NCI-H146 (cell line): ENCODE measurements at places on chromosomes 5 and 9.

- no peak for DNase-seq
These were observed 9.3 kb downstream of the NINJ1 start for GRCh38 chr9:93124793-93125192.

DNA sequence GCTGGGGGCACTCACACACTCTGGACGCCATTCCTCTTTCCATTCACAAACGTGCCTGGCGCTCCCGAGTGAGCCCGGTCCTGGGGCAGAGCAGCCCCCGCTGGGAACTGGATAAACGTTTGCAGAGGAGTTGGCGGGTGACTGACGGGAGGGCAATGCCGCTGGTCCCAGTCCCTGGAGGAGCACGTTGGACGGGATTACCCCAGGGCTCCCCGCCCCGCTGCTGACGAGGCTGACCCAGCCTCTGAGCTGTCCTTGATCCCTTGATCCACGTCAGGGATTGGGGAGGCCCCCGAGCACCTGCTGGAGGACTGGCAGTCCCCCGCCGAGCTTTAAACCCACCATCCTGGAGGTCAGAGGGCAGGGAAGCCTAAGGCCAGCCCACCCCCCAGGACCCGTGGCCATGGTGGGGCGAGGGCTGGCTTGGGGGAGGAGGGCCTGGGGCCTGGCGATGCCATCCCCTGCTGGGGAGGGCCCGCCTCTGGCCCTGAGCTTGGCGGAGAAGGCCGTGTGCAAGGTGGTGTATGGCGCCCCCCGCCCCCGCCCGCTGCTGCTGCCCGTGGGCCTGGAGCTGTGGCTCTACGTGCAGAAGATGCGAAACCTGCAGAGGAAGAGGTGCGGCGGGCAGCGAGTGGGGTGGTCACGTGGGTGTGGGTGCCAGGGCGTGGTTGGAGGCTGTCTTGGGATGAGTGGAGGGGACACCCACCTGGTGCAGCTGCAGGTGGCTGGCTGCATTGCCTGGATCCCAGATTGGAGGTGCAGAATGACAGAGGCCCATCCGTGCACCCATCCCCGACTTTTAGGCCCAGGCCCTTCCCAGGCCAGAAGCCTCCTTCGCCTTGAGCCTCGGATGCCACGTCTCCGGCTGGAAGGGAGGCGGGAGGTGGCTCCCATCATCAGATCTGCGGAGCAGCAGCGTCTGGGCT is 4.5 kb downstream of the GPSM1 start:
- no peak for DNase-seq

GRCh38 chr5:146710348-146710747 is 168.2 kb downstream of the PPP2R2B start:
- DNase-seq: no peak

- no peak for DNase-seq
These were observed 263.9 kb downstream of the SPOCK1 start for GRCh38 chr5:137234973-137235943.

DNA sequence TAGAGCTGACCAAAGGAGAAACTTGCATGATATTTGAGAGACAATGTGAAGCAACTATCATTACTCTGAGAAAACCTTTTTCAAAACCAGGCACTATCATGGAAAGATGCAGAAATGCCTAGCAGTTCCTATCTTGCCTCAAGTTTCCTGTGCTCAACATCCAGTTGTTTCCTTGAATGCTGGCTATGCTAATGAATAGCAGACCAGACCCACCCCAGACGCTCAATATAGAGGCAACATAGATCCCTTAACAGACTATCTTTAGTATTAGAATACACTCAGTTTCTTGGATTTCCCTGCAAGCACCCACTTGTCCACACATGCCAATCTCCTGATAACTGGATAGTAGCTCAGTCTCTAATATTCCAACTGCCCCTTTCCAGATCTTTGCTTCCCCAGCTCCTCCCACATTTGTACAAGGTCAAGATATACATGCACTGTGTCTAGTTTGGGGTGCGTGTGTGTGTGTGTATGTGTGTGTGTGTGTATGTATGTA is 93.3 kb upstream of the PCSK5 start:
- no peak for DNase-seq

- no peak for DNase-seq
These were observed 396.6 kb upstream of the ZNF608 start for GRCh38 chr5:125143011-125143410.

- DNase-seq: no peak
These were observed 72.7 kb upstream of the ATG10 start for GRCh38 chr5:81899123-81899522.

DNA sequence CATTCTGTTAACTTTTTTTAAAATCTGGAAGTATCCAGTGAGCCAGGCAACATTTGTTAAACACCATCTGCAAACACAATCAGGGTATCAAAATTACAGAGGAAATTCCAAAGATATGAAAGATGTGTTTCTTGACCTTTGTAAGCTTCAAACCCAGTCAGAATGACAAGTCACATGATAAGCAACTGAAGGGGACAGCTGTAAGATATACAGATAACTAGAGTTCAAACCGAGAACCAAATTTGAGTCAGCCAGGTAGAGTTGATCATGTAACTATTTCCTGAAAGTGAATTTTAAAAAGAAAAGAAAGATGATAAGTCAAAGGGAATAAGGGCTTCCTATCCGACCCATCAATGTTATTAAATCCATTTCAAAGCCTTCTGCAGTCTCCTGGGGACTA is 196.2 kb downstream of the DEPDC1B start:
- no peak for DNase-seq

GRCh38 chr5:97549496-97549895 is 366.4 kb upstream of the RIOK2 start:
- DNase-seq: no peak

DNA sequence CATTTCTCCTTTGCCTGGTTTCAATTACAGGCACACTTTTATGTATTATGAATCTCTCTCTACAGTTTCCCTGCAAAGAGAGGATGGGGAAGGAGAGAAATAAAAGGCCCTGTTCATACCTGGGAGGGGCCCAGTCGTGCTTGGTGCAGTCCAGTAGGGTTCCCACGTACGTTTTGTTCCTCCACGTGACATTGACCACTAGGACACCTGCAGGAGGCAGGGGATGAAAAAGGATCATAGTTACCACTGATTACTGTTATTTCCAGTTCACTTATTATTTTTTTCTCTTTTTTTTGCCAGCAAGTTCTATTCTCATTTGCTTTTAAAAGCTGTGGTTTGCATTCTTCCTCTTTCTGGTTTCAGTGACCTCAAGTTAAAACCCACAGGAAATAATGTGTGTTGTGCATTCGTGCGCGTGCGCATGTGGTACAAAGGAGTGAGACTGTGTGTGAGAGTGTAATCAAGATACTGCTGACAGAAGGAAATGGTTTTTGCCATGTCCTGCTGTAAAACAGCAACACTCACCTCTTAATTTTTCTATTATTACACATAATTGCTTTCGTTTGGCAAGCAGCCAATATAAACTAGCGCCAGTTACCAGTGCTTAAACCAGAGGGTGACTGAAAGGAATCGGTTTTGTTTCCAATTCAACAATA is 96.8 kb downstream of the ZNF608 start:
- peak; percentile 93 for DNase-seq

DNA sequence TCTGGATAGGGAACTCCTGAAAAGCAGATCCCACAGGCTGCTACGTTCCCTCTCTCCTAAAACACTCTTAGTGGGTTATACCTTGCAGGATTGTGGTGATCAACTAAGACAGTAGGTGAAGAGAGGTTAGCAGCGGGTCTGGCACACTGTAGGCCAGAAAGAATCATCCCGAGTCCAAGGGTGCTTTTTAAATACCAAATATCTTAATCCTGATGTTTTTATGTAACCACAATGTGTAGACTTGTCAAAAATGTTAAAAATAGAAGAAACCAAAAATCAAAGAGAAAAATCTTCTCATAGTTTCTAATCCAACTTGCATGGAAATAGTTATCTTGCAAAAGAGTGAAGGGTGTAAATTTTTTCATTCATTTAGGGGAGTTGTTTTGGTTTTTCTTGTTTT is 52.3 kb upstream of the IFNK start:
- no peak for DNase-seq

DNA sequence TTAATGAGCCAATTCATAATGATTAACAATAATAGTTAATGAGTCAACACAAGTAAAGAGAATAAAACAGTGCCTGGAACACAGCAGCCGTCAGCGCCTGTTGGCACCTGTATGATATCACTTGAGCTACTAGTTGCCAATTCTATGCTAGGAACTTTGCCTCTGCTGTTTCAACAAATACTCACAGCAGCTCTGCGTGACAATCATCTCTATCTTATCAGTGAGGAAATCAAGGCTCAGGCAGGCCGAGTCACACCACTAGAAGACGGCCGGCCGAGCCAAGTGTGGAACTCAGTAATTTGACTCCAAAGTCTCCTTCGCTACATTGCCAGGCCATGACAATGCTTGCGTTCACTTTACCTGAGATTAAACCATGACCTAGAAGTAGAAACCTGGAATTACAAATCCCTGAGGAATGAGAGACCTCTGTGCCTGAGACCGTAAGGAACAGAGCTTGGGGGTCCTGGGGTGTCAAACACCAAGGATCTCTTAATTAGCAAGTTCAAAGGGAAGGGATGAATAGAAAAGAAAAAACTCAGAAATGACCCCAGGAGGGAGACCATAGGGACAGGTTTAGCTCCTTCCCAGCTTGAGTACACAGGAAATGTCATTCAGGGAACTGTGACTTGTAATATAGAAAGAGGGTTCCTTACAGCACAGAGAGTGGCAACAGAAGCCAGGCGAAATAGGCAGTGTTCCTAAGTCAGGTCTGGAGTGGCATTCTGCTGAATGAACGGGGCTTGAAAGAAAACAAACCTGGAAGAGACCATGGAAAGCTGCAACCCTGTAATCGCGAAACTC is 109.1 kb downstream of the SUSD1 start:
- no peak for DNase-seq

GRCh38 chr5:171898386-171898785 is 108.1 kb downstream of the FBXW11 start:
- no peak for DNase-seq

DNA sequence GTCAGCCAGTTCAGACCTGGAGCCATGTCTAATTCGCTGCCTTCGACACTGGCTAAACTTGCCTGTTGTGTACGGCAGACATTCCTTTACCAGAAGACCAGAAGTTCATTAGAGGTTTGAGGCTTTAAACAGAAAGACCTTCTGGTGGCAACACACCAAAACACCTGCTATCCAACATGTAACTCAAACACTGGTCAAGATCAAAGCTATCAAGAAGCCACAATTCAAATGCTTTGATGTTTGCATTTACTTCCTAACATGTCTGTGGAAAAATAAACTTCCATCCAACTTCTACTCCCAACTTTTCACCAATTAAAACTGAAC is 91.0 kb upstream of the RETREG1 start:
- no peak for DNase-seq

GRCh38 chr5:165457859-165458481 is 1952.6 kb downstream of the MAT2B start:
- DNase-seq: peak; percentile 64

DNA sequence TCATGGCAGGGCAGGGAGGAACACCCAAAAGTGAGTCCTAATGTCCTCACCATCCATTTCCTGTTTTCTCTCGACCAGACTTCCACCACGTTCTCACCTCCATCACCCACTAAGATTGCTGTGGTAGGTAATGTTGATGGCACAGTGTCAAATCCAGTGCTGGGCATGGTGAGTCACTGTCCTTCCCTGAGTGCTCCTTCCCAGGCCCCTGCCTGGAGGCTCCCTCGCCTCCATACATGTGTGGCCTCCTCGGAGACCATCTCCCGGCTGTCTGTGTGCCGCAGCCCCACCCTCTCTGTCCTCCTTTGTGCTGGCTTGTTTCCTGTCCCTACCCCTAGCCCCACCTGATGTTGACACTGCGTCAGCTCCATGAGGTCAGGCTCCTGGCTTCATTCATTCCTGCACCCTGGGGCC is 177.5 kb downstream of the SYK start:
- DNase-seq: no peak

DNA sequence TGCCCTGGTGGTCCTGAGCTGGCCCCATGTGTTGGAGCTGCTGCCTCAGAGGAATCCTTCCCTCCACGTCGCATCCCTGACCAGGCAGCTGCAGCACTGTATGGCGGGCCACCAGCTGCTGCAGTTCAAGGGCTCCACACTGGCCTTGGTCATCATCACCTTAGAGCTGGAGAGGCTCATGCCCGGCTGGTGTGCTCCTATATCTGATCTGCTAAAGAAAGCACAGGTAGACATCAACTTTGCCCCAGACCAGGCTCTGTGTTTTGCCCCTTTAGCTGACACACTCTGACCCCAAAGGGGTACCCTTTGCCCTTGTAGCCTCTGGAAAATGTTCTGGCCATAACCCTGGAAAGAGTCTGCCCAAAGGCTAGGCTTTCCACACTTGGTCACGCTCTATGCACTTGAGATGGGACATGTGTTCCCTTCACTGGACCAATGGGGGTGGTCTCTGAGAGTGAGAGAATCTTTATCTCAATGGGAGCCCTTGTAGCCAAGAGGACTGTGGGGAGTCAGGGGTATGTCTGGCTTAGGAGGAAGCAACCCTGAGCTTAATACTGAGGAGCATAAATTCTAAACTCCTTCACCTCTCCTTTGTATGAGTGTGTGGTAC is 4.8 kb downstream of the CCNI2 start:
- no peak for DNase-seq

DNA sequence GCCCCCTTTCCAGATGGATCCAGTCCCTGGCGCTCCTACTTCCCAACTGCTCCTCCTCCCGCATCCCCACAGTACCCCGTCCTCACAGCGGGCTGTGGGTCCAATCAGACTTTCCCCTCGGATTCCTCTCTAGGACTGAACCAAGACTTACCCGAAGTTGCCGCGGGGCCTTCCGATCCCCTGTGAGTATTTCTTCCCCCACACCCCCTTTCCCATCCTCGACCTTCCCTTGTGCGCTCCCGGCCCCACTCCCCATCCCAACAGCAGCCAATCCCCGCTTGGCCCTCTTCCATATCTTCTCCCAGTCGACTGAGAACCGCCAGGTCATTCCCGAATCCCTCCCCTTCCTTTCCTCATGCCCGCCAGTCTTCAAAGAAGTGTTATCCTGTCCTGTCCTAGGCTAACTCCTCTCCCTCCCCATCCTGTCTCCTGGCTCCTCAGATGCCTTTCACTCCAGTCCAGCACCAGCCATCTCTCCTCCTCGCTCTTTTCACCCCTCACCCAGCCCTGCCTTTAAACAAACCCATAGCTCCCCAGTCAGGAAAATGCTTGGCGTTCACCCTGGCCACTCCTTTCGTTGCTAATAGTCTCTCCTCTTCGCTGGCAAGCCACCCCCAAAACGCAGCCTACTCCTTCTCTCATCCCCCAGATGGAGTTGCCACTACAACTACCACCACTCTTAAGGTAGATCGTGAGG is 646 bp downstream of the SWI5 start:
- peak; percentile 21 for DNase-seq

GRCh38 chr5:93395971-93396379 is 185.0 kb downstream of the NR2F1-AS1 start:
- no peak for DNase-seq

DNA sequence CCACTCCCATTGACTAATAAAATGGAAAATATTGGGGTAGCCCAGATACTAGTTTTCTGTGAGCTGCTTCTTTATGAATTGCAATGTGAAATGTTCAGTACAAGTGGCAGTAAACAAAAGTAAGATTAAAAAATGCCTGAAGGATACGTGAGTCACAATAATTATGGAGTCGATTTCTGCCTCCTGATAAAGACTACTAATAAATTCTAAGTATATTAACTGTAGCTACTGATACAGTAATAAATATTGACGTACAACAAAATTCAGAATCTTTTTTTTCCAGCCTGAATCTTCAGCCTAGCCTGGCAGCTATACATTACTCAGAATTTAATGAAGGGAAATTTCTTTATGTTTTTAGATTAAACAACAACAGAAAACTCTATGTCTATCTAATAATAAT is 218.1 kb downstream of the MPDZ start:
- DNase-seq: no peak
